ENCODE measurements at places on chromosomes 6 and 20.
A peak's percentile ranks its signal among the peaks of the same experiment; 100 is the strongest.

DNA sequence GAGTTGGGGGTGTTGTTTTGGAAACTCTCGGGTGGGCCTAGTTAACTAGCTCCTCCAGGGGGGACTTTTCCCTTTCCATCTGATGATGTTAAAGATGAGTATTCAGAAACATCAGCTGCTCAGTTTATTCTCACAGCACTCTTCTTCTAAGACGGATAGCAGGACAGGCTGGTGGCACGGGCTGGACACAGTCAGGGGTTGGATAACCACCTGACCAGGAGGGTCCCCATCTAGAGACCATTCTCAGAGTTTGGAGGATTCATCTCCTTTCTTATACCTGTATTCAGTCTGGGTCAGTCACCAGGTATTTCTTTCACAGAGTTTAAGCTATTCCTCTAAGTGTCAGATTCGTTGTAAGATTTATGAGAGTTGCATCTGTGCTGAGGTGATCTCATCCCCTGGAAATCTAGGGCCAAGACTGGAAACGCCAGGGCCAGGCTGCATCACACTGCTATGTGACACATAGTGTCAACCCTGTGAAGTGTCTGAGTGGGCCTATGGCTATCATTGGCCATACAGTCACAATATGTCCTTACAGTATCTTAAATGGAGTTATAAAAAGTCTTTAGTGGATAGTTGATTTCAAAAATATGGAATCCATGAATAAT is 111.7 kb downstream of the FAM50B start:
- DNase-seq: no peak

DNA sequence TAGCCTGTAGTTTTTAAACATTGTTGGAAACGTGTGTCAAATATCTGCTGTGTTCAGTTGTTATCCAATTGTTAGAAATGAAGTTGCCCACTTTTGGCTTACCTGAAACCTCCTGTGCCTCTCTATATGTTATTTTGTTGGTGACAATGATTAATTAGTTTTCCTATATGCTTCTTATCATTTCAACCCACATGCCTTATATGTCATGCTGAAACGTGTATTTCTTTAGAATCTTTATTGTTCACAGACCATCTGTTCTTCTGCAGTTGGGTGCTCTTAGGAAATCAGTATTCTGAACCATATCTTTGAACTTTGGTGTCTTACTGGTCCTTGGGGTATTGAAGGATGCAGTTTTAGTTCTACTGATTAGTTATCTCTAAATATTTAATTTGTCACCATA is 91.2 kb upstream of the SCGN start:
- DNase-seq: no peak

- DNase-seq: no peak
Observed at GRCh38 chr20:6580486-6580885, 187.0 kb upstream of the BMP2 start.

DNA sequence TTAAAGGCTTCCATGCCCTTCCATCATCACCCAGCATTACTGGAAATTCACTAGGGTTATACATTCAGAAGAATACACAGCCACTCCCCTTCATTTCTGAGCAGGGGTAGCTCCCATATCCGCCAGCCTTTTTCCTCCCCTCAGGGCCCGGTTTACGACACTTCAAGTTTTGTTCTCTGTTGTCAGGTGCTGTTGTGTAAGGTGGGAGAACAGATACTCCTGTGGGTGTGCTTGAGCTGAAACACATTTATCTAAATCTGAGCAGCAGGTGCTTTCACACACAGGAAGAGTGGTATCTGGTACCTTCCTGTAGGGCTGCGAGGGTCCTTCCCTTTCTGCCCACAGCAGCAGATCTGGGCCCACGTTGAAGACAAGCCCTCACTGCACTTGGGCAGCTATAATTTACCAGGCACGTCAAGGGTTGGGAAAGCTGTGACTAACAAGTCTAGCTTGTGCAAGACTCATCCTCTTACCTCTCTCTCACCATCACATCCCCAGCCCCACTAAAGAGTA is 215.8 kb upstream of the RREB1 start:
- no peak for DNase-seq

DNA sequence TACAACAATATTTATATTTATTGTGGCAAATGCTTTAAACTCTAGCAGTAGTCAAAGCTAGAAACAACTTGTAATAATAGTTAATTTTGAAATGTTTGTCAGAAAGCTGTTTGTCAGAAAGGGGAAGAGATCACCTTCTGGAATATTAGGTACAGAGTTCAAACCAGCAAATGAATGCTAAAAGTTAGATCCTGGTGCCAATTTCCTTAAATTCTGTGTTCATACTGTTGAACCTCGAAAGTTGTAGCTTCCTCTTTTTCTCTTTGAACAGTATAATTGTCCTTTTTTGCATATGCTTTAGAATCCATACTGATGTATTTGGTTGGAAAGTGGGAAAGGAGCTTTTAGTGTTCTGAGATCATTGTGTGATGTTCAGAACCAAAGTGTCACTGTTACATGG is 22.4 kb downstream of the ITCH start:
- DNase-seq: no peak

DNA sequence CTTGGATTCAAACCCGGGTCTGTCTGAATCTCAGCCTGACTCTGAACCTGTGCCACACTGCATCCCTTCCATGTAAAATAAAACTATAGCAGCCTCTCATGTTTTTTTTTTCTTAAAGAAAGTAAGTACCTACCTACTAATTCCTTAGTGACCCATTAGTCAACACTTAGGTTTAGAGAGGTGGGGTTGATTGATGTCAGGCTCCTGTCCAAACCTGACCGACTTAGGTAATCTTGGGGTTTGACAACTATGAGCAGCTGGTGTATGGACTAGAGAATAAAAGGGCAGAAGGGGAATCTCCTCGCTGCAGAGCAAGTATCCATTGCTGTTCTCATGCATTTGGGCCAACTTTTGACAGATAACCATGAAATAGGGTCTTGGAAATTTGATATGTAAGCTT is 6.5 kb downstream of the NKAIN2 start:
- no peak for DNase-seq

- DNase-seq: no peak
Observed at GRCh38 chr6:81938014-81938856, 185.8 kb upstream of the TENT5A start.

- DNase-seq: no peak
Observed at GRCh38 chr6:153024709-153025017, 22.2 kb upstream of the MTRF1L start.

DNA sequence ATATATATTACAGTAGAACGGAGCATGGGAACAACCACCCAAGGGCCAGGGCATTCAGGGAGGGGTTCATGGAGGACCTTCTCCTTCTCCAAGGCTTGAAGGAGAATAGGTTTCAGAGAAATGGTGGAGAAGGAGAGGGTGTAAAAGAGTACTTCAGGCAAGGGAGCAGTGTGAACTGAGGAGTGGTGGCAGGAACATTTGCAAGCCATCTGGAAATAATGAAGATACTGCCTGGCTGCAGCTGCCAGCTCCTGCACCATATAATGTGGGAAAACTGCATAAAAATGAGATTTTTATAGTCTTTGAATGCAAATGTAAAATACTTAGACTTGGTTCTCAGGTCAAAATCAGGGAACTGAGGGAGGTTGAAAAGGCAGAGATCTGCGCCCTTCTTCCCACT is 9.6 kb upstream of the DEFB121 start:
- no peak for DNase-seq

DNA sequence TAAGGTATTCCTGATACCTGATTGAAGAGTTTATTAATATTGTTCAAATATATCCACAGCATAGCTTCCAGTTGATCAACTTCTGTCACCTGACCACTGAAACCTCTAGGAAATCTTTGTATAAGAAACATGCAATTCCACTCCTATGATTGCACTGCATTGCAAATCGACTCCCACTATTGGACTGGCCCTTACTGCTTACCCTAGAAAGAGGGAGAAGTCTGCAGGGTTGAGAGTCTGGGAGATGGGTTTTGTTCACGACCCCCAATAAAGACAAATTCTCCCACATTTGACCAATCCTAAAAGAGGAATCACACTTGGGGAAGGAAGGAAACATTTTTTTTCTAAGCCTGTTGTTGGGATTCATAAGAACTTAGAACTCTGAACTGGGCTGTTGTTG is 43.7 kb downstream of the TNFRSF21 start:
- no peak for DNase-seq

DNA sequence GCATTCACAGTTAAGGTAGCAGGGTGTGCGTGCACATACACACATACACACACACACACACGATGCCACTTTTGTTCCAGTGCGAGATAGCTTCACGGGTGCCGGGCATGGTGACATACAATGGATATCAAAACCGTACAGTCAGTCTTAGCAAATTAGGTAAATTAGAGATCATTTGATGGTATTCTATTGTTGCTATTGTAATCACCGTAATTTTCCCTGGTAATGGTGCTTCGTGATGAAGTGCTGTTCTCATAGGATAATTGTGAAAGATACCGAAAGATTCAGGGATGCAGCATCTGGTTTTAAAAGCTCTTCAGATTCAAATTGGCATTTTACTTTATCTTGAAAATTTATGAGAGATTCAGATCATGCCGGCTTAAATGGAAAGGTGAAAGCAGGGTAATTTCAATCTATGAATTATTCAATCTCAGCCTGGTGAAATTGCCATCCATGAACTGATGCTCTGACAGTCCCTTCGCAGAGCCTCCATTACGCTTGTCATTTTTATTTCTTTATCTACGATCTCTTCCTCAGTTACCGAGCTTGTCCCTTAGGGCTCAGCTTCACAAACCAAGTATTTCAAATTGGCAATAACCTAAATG is 71.3 kb upstream of the SOX4 start:
- DNase-seq: no peak

GRCh38 chr20:23403751-23404150 is 17.5 kb downstream of the NAPB start:
- no peak for DNase-seq

DNA sequence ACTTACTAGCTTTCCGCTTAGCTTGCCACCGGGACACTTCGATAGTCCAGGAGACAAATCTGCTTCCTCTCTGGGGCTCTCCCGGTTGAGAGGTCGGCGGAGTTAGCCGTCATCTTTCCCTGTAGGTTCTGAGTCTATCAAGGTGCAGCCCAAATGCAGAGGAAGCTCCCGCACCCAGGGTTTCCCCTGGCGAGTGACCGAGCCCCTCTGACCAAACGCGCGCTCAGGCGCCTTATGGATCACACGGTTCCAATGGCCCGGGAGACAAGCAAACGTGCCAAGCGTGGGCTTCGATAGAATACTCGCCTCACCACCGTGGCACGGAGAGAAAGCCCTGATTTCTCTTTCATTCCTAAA is 15.8 kb upstream of the FOXC1 start:
- DNase-seq: no peak

GRCh38 chr6:21873562-21873961 is 280.0 kb downstream of the SOX4 start:
- DNase-seq: no peak

DNA sequence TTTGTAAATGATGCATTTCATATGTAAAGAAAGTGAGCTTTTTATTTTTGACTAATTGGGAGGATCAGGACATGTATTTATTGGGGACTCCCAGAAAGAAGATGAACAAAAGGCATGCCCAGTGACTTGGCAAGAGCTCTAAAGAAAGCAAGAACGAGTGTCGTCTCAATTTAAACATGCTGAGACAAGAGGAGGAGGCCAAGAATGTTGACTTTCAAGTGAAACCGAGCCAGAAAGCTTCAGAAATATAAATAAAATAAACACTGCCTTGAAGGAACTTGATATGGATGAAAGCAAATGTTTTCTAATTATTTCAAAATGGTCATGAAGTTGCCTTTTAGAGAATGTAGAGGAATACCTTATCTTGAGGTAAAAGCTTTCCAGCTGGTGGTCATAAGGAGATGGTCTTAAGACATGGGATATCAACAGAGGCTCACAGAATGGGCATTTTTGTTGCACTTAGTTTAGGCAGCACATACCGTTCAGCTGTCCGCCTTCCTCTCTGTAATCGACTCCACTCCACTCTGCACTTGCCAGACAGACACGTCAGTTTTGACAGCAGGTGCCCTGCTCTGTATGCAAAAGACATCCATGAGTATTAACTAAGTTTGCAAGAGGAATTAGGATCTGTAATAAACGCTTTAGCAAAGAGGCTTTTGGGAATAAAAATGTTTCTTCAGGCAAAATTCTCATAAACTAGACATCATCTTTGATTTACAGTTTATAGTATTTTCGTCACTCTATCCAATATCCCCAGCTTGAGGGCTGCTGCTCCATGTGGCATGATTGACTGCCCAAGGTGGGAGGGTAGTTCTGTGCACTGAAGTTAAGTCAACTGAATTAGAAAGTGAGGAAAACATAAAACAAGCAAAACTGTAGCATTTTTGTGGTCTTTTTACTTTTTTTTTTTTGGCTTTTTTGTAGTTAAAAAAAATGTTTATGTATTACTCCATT is 613.1 kb downstream of the PKHD1 start:
- no peak for DNase-seq

- DNase-seq: peak; percentile 63
Observed at GRCh38 chr20:57388953-57389694, 2.1 kb upstream of the RBM38 start.

- DNase-seq: no peak
Observed at GRCh38 chr6:158115508-158115907, 52.6 kb downstream of the SERAC1 start.

DNA sequence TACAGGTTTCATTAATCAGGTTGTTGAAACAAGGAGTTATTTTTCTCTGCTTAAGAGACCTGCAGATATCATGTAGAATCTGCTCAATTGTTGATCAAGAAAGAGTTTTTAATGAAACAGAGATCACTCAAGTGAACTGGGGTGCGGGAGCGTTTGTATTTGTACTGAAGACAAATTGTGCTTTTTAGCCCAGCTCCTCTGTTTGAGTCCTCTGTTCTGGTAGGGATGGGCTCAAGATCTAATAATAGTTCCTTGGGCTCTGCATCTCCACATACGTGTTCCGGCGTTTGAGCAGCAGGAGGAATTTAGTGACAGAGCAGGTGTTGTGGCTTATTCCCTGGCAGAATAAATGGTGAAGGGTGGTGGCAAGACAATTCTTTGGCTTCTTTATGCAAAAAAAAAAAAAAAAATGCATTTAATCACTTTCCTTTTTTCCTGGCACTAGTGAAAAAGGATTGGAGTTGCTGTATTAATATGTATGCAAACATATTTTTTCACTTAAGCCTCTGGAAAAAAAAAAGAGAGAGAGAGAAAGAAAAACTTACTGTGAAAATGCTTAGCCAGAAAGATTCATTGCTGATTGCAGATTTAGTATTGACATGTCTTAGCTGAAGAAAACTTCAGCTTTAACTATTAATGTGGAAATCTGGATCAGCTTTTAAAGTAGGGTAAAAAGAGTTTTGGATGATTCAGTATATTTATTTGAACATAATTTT is 4.0 kb downstream of the CITED2 start:
- no peak for DNase-seq
